ENCODE measurements at places on chromosomes 2 and 18. TPM values are rescaled to one million over a fixed set of nuclear protein-coding genes. Genes with fewer than 3 reads are reported as not detected.

STON1 gene
- 36.7 TPM for total RNA-seq

ALMS1 gene
- total RNA-seq, result 55.3 TPM

RSAD2 gene
- total RNA-seq, result not detected

LINC00305 gene
- not detected for total RNA-seq

- DNase-seq, result no peak
- no peaks in the 10 kb centered on the region for H3K4me1 ChIP-seq
- no peak overlapping the region for H3K4me3 ChIP-seq
- H3K27ac ChIP-seq, result no peak overlapping the region
- no peaks in the 10 kb centered on the region for H3K36me3 ChIP-seq
- no peaks in the 10 kb centered on the region for H3K27me3 ChIP-seq
Measured at GRCh38 chr2:41484858-41485234, 563.0 kb upstream of the PKDCC start.

Data from neural progenitor cell (in vitro differentiated cells).